ENCODE measurements at places on chromosomes 1 and 21. TPM values are rescaled to one million over a fixed set of nuclear protein-coding genes. Genes with fewer than 3 reads are reported as not detected.
A peak's percentile ranks its signal among the peaks of the same experiment; 100 is the strongest.

DNA sequence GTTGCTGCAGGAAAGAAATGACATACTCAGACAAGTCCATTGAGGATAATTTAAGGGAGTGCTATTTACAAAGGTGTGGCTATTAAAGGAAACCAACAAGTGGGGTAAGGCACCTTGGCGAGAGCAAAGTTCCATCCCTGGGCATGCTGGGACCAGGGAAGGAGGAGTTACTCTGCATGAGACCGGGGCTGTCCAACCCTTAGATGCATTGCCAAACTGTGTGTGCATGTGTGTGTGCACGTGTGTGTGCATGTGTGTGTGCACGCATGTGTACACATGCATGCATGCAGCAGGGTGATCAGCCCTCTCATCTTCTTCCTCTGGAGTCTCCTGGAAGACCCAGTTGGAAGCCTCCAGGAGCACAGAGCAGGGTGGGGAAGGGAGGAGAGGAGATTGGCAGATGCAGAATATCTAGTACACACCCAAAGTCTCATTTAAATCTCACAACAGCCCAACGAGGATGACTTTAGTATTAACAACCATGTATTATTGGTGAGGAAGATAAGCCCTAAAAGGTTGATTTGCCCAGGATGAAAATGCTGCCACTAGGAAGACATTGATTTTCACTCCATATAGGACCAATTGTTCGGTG, 72.2 kb upstream of the CD34 start:
- no peak for DNase-seq

- DNase-seq = no peak
Measured at GRCh38 chr1:86067626-86068025, 88.9 kb downstream of the COL24A1 start.

- DNase-seq = no peak
Measured at GRCh38 chr1:169681140-169681539, 30.3 kb downstream of the SELL start.

DNA sequence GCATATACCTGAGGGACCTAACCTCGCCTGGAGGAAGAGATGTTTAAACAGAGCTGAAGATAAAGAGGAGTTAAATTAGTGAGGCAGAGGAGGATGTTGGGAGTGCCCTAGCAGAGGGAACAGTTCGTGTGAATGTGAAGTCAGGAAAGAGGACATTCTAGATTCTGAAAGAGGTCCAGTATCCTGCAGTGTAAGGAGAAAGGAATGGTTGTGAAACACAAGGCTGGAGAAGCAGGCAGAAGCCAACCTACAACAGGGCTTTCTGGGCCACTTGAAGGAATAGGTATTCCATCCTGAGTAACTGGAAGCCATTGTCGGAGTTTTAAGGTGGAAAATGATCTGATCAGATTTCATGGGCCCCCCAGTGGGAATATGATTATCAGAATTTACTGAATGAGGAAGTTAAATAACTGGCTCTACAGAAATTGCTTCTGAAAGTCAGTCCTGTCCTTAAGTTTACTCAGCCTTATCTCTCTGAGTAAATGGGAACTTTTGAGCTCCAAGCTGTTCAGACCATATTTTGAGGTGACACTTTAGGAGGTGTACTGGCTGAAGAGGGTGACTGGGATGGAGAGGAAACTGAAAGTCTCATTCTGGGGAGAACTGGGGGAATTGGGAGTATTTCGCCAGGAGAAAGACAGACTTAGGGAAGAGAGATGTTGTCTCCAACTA, 24.4 kb upstream of the FAAH start:
- no peak for DNase-seq

DNA sequence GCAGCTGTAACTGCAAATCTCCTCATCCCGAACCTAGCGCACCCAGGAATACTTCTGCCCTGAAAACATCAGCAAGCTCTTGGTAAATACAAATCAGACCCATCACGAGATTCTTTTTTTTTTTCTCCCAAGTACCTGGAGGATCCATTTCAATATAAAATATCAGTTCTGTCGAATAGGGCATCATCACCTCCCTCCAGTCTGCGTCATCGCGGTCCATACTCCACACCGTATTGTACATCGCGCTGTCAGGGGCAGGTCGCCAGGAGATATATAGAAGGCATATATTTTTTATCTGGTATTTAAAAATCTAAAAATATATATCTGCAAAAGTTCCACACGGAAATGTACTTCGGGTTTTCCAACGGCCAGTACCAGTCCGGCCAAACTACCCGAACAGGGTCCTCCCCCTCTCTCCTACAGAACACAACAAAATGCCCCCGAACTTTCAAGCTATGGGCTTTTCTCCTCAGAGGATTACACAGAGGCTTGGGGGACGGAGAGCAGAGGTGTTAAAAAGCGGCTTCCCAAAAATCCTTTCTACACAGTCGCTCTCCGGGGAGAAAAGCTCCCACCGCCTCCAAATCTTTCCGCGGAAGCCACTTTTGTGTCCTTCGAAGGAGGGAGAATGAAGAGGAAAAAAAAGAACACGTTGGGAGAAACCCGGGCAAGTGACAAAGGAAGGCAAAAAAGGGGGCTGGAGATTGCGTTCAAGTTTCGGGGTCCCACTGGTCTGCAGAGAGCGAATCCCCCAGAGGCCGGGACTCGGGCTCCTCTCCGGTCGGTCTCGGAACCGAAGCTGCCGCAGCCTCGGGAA, 509 bp downstream of the PIK3R3 start:
- peak; percentile 32 for DNase-seq

Gene RRP1
- total RNA-seq = 28.6 TPM

Gene ADAM15
- 37.0 TPM for total RNA-seq

Gene EPHA10
- total RNA-seq = not detected

Measured in activated naive CD8-positive, alpha-beta T cell treated with anti-CD3 and anti-CD28 coated beads, Interleukin-2, amount 10 ng/mL, durations not matched to agents 7 days and 5 days (primary cell).